ENCODE measurements at places on chromosomes 7 and 10.
A peak's percentile ranks its signal among the peaks of the same experiment; 100 is the strongest.

- DNase-seq: no peak
Measured at GRCh38 chr10:110074298-110074697, 66.5 kb downstream of the ADD3 start.

- DNase-seq: no peak
Measured at GRCh38 chr7:134415700-134416099, 43.2 kb downstream of the AKR1B1 start.

DNA sequence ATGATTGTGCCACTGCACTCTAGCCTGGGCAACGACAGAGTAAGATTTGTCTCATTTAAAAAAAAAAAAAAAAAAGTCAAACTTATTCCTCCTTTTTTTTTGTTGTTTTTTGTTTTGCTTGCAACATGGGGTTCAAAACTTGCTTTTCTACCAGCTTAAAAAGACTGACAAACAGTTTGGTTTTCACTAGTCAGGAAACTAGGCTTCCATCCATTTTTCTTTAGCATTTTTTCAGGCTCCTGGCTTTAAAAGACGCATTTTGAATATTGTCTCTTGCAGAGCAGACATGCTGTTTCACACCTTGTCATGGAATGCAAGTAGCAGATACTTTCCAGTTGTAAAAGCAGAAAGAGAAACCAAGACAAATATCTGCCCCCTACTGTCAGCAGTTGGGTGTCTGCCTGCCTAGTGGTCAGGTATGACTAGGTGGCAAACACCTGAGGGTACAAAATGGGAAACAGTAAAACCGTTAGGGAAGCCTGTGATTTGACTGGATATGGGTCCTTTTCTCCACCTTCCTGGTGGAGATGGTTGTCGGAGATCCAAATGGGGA, 139.9 kb downstream of the CCDC71L start:
- no peak for DNase-seq

DNA sequence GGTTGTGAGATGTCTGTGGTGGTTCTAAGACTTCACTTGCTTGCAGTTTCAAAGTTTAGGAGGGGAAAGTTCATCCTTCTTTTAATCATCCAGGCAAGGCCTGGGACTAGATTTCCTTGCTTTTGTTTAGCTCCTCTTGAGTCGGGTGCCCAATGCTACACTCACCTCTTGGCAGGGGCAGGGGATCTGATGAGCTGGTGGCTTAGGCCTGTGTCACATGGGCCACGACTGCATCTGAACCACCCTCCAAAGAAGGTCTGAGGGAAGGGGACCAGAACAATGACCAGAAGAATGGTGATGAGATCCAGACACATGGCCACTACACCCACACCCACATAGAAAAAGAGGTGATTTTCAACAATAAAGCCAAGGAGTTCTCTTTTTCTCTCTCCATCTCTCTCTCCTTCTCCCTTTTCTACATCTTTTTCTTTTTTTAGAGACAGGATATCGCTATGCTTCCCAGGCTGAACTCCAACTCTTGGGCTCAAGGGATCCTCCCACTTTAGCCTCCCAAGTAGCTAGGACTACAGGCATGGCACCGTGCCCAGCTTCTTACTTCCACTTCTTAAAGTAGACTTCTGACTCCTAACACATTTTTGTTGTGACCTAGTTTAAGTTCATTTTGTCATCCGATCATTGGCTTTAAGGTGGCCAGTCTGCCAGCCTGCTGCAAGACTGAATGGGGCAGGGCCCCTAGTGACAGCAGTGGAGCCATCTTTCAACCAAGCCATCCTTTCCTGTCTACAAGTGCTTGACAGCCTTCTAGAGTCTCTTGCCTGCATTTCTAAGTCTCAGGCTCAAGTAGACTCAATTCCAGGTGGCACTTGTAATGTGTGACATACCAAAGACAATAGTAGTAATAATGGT, 350.9 kb downstream of the RNLS start:
- no peak for DNase-seq

- DNase-seq: no peak
Measured at GRCh38 chr10:49585387-49585786, 24.7 kb upstream of the SLC18A3 start.

GRCh38 chr7:151298765-151299164, 42.8 kb upstream of the NUB1 start:
- DNase-seq: no peak

DNA sequence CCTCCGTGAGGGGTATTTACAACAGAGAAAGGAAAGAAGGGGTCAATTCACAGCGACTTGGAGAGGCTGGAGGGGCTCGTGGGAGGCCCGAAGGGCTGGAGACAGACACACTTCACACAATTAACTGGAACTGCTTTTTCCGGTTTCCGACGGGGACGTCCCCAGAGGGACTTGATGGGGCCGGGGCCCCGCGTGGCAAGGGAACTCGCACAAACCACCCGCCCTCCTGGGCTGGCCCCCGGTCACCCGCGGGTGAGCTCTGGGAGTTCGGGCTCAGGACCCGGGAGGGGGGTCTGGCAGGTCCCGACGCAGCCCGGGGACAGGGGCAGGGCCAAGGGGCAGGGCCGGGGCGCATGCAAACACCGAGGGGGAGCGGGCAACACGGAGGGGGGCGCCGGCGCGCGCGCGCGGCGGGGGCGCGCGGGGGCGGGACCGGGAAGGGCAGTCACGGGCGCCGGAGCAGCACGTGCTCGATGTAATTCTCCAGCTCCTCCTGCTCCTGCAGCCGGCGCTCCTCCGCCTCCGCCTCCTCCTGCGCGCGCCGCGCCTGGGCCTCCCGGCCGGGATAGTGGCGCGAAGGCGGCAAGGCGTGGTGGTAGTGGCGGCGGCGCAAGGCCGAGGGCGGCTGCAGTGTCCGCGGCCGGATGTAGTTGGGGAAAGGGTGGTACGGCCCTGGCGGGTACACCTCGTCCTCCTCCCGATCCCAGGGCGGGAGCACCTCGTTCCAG, 2.7 kb downstream of the VGF start:
- DNase-seq: no peak

DNA sequence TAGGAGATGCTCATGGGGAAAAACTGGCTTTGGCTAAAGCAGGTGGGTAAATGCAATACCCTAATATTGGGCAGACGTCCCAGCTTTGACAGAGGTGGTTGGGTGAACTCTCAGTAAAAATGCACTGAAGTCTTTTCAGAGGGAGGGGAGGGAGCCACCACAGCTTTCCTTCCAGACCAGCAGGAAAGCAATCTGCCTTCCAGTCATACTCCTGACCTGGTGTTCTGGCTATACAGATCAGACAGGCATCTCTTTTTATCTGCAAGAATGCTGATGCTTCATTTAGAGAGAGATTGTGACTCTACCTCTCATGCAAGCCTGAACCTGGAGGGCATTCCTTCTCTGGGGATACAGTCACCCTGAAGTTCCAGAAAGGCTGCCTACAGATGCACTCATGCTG, 52.6 kb upstream of the ICA1 start:
- no peak for DNase-seq

- no peak for DNase-seq
Measured at GRCh38 chr7:36526863-36527548, 137.3 kb downstream of the ANLN start.

- no peak for DNase-seq
Measured at GRCh38 chr7:98399462-98399861, 1.4 kb downstream of the BAIAP2L1 start.

DNA sequence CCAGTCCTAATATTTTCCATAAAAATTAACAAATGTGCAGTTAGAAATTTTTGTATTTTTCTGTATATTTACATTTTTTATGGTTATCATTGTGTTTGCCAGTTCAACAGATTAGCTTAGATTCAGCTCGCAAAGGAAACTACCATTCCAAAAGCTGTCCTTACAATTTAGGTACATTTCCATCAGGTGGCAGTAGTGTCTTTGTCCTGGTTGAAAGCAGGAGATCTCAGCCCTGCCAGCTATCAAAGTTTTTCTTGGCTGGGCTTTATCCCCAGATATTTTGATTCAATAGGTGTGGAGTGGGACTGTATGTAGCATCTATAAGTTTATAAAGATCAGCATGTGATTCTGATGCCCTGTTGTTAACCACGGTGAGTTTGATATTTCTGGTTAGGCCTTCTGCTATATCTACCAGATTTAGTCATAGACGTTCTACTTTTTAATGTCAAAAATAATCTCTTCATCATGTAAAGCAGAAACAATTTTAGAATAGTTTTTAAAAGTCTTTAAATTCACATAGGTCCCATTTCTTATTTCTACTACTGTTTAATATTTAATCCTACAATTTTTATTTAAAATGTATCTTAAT, 15.5 kb upstream of the ICA1 start:
- no peak for DNase-seq

DNA sequence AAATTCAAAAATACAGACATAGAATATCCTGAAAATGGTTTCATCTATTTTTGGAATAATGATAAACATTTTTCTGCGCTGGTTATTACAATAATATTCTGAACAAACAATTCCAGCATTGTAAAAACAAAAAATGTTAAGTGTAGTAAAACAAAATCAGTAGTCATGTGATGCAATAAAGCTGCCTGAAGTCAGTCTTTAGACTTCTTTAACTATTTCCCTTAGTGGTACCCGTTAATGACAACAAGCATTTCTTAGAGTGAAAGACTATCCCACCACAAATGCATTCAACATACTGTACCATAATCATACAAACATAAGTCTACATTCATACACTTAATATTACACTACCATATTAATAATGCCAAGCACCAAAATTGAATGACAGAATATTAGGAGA, 1.6 kb downstream of the SKAP2 start:
- no peak for DNase-seq

- no peak for DNase-seq
Measured at GRCh38 chr7:11336432-11336831, 362.8 kb downstream of the PHF14 start.

DNA sequence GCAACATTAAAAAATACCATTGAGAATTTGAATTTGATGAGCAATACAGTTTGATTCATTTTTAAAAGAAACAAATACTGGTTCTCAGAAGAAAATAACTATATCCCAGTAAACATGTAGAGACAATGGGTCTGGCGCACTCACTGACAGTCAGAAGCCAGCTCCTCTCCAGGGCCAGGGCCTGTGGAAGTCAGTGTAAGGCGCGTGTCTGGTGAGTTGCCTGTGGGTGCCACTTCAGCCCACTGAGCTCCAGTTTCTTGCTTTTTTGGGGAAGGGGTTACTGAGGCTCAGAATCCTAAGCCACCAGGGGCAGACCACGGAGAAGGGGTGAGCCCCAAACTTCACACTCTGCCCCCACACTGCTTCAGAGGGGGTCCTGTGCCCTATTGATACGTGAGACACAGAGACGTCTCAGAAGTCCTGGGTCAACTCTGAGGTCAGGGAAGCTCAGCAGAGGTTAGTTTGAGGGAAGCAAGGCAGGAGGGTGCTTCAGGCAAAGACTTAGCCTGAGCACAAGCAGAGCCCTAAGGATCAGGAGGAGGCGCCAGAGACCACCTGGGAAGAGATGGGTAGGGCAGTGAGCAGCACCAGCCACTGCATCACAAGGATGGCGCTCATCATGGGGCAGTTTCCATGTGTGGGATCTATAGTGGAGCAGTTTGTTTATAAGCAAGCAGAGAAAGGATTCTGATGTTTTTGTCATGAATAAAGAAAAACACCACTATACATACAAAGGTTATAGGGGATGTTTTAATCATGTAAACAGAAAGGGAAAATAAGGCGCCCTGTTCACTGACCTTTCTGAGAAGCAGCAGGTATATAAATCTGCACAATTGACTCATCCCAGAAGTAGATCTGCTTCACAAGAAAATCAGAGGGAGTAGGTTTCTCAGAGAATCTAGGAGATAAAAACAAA, 95.7 kb downstream of the PKD1L1 start:
- no peak for DNase-seq

- DNase-seq: no peak
Measured at GRCh38 chr7:14988941-14989340, 86.4 kb upstream of the DGKB start.

GRCh38 chr7:155861480-155861868, 49.2 kb upstream of the SHH start:
- DNase-seq: no peak

- no peak for DNase-seq
Measured at GRCh38 chr7:130951976-130952876, 218.2 kb upstream of the KLF14 start.

- DNase-seq: no peak
Measured at GRCh38 chr7:105719395-105719794, 138.1 kb upstream of the EFCAB10 start.

GRCh38 chr7:2931034-2931415, 86.9 kb upstream of the GNA12 start:
- no peak for DNase-seq

DNA sequence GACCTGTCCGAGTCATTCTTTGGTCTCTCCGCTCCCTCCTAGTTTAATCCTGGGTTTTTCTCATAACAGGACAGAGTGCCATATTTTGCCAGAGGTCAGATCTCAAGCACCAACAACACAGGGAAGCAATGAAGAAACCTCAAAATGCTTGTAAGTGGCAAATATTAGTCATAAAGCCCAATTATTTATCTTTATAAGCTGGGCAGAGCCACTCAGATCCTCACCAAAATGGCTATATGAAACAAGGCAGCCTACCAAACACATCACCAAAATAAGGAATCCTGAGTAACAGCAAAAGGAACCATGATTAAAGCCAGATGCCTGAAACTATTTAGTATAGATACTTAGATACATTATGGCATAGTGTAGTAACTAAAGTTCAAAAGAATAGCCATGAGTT, 4.7 kb downstream of the ECD start:
- DNase-seq: no peak

DNA sequence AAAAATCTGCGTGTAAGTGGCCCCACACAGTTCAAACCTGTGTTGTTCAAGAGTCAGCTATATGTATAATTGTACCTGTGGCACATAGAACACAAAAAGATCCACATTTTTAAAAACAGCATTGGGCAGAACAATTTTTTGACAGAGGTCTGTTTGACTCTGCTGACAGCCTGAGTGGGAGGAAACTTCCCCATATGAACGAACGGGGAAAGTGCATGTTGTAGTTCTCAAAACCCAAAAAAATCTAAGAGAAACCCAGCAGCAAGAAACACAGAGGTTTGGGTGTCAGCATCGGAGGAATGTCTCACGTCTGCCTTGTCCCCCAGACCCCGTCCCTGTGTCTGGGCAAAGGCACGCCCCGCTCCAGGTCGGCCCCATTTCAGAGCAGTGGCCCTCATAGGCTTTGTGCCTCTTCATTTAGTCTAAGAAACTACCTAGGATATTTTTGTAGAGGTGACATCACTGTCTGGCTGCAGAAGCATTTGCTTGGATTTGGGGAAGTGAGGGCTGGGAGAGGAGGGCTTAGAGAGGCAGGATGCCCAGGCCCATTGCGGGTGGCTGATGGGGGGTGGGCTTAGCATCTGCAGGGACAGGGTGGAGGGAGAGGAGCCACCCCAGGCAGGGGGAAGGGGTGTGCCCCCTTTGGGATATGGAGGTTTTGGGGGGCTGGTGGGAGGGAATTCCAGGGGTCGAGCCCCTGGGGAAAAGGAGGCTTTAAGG, 11.0 kb downstream of the CUX1 start:
- DNase-seq: peak; percentile 30

- no peak for DNase-seq
Measured at GRCh38 chr7:154686305-154686704, 316.6 kb downstream of the PAXIP1 start.

DNA sequence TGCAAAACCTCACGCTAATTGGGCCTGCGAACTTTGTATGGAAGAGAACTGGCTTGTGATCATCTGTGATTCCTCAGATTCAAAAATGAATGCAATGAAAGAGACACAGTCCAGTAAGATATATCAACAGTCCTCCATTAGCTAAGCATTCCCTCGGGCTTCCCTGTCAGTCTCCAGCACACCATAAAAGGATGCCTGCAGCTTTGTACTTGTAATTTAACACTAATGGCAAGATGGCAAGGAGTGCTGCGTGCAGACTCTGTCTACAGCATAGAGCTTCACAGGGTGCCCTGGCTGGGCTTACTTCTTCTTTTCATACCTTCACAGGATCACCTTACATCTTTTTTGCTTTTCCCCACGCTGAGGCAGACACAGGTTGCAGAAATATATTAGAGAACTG, 200.0 kb downstream of the GFRA1 start:
- DNase-seq: no peak

Data from bone marrow (tissue), 2 donors.